ENCODE measurements at places on chromosomes 16 and 17.
A peak's percentile ranks its signal among the peaks of the same experiment; 100 is the strongest.

- DNase-seq = peak; percentile 49
These were observed 3.3 kb downstream of the USP43 start for GRCh38 chr17:9648521-9649110.

DNA sequence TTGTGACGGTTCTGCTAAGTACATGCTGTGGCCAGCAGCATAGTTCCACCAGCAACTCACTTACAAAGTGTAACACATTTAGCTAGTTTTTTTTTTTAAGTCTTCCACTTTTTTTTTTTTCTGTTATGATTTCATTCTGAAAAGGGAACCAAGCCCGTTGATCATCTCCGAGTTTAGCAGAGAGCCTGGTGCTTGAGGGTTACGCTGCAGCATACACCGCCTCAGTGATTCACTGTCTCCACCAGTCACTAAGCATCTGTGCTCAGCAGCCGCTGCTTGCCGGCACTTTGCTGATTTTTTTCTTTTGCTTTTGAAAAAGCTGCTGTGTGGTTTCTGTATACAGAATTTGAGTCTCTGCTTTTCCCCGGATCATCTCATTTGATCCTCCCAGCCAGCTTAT is 194.5 kb upstream of the CDH13 start:
- DNase-seq = no peak

DNA sequence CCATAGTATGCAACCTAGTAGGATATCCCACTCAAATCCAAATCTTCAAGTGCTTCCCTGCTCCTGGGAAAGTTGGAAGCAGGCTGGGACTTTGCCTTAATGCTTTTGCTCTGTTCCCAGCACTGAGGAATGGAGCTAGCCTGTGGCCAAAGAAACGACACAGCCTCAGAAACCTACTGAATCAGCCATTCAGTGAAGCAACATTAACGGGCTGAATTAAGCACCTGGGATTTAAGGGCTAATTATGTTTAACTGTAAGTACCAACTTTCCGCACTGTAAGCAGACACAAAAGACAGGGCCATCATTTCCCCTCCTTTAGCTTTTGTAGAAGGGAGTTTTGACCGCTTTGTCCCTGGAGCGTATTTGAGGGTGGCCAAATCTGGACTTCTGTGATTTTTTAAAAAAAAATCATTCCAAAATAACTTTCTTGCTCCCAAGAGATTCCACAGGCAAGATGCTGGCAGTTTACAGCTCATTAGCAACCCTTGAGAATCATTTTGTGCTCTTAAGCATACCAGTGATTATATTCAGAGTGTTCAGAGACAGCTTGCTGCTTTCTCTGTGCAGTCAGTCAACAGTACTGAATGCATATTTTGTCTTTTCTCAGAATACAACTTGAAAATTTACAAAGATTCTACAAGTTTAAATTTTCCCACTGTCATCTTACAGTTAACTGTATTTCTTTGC is 17.6 kb upstream of the NOL11 start:
- no peak for DNase-seq

GRCh38 chr17:7208754-7209460 is 10.7 kb downstream of the DLG4 start:
- DNase-seq = no peak

- DNase-seq = peak; percentile 90
These were observed 53.3 kb upstream of the TOB1 start for GRCh38 chr17:50919321-50920040.

DNA sequence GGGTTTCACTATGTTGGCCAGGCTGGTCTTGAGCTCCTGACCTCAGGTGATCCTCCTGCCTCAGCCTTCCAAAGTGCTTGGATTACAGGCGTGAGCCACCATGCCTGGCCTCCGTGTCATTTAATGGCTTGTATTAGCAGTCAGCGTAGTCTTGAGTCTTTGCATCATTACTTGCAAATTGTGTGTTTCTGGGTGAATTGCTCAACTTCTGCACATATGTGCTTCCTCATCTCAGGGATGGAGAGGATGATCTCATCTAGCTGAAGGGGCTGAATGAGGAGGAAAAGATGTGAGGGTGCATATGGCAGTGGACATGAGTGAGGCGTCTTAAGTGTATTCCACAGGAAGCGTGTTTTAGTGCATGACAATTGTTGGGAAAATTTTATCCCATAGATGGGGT is 155.8 kb downstream of the SNX29 start:
- DNase-seq = no peak

- no peak for DNase-seq
These were observed 8.9 kb upstream of the MYL4 start for GRCh38 chr17:47200325-47200664.

DNA sequence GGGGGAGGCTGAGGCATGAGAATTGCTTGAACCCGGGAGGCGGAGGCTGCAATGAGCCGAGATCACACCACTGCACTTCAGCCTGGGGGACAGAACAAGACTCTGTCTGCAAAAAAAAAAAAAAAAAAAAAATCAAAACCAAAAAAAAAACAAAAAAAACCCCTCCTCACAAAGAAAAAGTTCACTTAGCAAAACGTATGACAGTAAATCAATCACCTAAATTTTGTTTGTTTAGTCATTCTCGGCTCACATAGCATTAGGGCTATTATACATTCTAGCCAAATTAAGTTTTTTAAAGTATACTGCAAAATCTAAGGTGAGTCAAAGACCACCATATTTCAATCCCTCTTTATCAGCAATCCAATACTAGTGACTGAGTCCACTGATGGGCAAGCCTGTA is 5.7 kb downstream of the ZNF652 start:
- DNase-seq = no peak

- DNase-seq = no peak
These were observed 17.1 kb downstream of the IRX3 start for GRCh38 chr16:54269461-54269860.

DNA sequence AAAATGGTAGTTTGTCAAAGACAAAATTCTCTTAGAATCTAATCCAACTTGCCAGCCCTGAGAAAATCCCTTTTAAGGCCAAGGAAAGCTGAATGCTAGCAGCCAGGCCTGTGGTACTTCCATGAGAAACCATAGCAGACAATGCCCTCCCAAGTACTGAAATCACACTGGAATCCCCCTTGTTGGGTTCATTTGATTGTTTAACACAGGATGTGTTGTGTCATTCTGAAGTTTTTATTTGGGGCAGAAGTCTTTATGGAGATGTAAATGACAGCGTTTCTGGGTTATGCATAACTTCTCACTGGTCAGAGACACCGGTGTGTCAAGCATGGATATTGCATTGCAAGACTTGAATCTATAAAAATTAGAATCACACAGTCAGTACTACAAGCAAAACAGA is 6.0 kb upstream of the ARL2BP start:
- no peak for DNase-seq

DNA sequence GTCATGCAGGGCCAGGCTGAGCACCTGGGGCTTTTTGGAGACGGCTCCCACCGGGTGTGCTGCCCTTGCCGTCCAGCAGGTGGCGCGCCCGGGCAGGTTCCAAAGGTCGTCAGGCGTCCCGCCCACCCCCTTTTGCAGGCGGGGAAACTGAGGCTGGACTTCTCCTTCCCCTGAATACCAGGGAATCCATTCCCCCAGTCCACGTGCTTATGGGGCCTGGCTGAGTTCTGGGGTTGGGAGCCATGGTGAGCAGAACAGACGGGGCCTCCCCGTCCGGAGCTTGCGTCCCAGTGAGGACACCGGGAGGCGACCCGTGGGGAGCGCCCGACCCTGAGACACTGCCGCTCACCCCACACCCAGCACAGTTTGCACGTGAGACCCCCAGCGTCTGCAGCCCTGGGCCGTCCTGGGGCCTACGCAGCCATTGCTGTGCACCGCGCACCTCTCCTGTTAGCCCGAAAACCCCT is 51.8 kb upstream of the JPH3 start:
- DNase-seq = no peak

DNA sequence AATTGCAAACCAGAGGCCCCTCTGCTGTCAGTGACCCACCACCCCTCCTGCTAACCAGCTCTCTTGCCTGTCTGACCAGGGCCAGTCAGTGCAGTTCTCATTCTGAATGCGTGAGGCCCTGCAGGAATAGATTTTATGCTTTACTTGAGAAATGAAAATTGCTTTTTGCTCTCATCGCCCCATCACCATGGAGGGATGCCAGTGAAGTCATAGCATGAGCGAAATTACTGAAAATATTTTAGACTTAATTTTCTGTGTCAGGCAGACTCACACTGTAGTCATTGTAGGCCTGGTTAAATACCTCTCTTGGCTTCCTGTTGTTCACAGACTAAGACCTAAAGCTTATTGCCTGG is 490.5 kb upstream of the CDH5 start:
- DNase-seq = no peak

- DNase-seq = no peak
These were observed 12.4 kb upstream of the TAC4 start for GRCh38 chr17:49859991-49860953.

DNA sequence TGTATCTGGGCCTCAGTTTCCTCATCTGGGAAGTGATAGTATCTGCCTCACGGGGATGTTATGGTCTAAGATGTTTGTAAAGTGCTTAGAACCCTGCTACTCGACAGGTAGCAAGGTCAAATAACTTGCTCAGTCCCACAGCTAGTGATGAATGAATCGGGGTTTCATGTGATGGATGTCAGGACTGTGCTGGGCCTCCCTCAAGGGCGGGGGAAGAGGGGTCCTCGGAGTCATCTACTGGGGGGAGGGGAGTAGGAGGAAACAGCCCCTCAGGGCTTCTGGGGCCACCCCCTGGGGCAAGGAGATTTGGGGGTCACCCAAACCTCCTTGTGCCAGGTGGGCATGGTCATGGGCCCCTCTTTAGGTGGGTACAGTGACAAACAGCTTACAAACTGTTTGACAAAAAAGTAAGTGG is 732 bp downstream of the PNPO start:
- DNase-seq = no peak

- no peak for DNase-seq
These were observed 11.2 kb downstream of the TFAP4 start for GRCh38 chr16:4261557-4262172.

All from kidney glomerular epithelial cell (primary cell).